ENCODE measurements at places on chromosomes 2 and 18.

- no peak for DNase-seq
Measured at GRCh38 chr2:152047824-152048471, 50.9 kb downstream of the CACNB4 start.

- no peak for DNase-seq
Measured at GRCh38 chr2:33452545-33452944, 23.9 kb upstream of the RASGRP3 start.

DNA sequence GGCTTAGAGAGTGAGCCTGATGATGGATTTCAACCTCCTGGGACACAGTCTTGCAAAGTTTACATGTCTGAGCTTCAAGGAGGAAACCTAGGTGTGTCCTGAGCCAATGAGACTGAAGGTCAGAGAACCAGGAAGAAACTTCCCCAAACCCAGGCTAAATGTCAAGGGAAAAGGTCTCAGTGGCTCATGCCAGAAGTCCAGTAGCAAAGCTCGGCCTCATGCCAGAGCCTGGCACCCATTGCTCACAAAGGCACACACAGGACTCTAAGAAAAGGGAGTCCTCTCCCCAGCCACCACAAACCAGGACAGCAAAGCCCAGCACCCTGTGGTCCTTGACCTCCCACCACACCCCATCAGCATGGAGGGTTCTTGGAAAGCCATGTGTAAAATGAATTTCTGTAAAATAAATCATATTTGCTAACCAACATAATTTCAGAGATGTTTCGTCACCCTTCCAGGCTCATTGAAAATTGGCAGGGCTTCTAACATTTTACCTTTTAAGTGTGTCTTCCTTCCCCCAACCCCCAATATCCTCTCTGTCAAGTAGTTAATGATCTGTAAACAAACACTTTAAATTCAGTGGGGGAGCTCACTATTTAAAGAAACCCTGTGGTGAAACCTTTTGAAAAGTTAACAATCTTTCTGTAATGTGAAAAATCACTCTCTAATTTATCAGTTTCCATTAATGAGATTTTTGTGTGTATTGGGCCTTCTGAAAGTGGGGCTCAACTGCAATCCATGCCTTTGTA, 77.1 kb downstream of the BCL11A start:
- no peak for DNase-seq

DNA sequence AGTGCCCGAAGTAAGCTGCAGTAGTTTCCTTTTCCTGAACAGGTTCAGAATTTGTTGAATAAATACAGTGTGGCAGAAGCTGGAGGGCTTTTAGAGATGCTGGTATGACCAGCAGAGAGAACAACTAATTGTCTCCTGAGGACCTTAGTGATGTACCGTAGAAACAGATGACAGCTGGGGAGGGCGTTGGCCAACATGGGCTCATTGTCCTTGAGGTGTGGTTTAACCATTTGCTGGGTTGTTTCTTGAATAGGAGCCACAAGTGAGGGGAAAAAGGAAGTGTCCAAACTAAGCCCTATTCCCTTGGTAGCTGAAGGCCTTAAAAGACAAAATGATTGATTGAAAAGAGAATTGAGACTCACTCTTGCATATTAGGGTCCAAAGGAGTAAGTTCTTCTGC, 11.7 kb upstream of the FAM228A start:
- no peak for DNase-seq

DNA sequence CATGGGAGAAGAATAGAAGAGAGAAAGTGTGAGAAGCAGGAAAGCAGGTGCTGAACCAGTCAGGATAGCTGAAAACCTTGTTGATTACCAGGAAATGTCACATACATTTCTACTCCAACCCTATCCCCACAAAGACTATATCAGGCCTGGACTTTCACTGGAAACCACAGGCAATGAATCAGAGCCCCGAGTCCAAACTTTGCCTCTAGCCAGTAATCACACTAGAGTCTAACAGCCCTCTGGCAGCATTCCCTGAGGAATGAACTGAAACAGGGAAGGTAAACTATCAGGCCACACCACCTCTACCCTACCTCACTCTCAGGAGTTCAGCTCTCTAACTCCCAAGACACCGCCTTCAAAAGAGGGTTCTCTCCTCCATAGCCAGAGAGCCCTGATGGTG, 18.7 kb upstream of the IHH start:
- DNase-seq = no peak

GRCh38 chr2:106581328-106581727, 94.2 kb downstream of the CD8B2 start:
- no peak for DNase-seq

DNA sequence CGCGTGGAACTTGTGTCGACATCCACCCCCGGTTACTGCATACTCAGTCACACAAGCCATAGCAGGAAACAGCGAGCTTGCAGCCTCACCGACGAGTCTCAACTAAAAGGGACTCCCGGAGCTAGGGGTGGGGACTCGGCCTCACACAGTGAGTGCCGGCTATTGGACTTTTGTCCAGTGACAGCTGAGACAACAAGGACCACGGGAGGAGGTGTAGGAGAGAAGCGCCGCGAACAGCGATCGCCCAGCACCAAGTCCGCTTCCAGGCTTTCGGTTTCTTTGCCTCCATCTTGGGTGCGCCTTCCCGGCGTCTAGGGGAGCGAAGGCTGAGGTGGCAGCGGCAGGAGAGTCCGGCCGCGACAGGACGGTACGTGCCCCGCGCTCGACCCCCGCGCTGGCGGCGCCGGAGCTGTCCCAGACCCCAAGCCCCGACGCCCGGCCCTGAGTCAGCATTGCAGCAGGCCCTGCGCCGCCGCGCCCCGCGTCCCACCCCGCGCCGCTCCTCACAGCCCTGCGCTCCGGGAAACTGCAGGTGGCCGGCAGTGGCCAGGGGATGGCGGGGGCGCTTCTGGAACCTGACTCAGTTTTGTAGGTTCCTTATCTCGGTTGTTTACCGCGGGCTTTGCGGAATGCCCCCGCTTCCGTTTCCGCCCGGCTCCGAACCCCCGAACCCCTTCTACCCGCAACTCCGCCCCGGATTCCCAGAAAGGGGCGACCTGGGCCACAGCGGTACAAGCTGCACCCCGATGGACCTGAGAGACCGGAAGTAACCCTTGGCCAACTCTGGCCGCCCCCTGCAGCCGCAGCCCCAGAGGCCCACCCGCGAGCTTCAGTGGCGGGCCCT, at the start of gene CFLAR:
CFLAR (plus strand) TSS at position 50 of the 844 bp plus-strand sequence. CDS start 13,702 bp downstream, outside the sequence.
- peak; percentile 71 for DNase-seq

- no peak for DNase-seq
Measured at GRCh38 chr2:15684161-15685039, 92.7 kb downstream of the DDX1 start.

DNA sequence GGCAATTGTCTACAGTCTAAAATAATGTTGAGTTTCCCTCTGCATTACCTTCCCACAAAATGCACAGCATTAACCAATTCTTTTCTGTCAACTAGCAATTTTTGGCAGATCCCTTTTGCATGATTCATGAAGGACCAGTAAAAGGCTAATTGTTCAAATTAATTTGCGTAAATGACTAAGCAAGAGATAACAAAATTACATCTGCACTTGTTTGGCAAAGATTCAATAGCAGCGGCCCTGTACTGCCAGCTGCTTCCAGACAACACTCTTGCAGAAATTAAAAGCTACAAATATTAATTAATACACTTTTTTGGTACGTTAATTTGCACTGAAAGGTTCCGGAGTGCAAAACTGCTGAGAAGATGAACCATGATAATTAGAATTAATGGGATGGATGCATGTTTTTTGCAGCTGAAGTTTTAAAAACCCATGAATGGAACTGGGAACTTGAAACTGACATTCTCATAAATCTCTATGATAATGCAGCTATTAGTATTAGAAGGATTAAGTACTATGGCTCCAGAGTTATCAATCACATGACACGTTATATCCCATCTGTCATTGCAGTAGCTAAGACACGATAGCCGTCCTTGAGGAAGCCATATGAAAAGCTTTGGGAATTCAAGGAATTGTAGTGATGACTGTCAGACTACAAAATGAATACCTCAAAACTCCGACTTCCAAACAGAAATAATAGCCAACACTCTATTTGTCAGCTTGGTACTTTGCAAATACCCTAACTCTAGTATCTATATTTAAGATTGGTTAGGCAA, 1268.3 kb upstream of the ACVR2A start:
- no peak for DNase-seq

Measured in tibial nerve (tissue), 4 donors.